Activated CD4-positive, alpha-beta T cell treated with anti-CD3 and anti-CD28 coated beads for 24 hours (primary cell): ENCODE measurements at places on chromosomes 11 and 22.

DNA sequence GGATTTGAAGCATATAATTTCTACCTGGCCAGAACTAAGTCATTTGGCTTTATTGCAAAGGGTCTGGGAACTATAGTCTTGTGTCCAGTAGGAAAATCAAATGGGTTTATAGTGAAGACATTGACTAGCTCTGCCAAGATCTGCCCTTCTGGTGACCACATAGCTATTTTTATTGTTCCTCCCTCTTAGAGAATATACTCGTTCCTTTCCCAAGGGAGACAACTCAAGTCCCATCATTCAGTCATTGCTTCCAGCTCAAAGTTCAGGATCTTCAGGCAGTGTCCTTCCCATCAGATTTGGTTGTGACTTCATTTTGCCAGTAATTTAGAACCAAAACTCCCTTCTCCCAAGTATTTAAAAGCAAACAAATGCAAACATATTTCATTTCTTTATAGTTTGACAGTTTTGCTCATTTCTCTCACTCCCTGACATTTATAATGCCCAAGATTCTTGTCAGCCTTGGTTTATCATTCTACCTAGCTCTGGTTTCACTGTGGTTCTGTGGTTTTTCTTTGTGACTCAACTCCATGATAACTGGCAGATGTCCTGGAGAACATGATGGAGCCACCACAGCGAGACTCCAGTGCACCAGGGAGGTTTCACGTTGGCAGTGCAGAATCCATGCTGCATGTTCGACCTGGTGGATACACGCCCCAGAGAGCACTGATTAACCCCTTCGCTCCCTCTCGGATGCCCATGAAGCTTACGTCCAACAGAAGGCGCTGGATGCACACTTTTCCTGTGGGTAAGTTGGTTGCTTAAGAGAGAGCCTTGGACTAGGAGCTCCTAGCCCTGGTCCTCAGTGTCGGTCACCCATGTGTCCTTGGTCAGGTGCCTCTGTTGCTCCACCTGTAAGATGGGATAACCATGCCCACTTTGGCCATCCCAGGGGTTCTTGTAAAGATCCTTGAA, 64.9 kb downstream of the DEPDC5 start:
- peak; percentile 16 for DNase-seq

DNA sequence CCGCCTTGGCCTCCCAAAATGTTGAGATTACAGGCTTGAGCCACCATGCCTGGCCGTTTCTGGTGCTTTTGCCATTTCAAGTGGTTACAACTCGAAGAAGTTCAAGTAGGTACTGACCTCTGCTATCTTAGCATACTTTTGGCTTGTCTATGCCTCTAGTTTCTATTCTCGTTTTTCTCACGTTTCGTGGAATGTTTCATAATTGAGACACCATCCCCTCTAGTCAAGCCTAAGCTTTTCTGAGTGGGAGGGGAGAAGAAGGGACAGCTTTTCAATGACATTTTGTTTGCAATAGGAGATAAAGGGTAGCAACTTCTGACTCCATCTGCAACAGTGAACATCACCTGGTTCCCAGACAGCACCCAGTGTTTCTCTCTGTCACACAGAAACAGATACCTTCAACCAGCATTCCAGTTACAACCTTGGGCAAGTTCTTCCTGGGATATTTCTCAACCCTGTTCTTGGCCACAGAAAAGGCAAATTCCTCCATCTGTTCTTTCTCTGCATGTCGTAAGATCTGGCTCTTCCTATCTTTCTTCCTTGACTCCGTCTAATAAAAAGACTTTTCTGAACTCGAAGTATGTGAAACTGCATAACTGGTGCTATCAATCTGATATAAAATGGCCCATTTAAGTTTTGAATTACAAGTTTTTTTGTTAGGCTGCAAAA, 25.5 kb downstream of the DDI1 start:
- DNase-seq = no peak

DNA sequence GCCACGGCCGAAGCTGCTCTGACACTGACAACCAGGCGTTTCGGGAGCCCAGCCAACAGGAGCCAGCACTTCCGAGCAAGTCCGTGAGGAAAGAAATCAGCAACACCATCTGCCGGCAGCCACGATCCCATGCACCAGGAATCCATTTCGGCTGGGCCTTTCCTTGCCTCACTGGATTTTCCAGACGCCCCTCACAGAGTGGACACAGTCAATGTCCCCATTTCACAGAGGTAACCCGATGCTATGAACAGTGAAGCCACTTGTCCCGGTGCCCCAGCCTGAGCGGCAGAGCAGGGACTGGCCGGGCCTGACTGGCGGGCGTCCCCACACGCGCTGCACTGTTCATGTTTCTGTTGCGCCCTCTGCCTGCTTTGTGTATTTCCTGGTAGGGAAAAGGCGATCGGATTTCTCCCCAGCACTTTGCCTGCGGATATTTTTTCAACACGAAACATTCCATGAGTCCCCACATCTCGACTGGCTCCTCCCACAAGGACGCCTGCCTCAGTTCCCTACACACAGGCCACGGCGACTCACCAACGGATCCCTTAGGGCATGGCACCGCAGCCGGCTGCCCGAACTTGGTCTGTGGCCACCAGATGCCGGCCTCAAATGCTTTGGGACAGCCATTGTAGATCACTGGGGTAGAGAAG, 55.3 kb downstream of the TRMU start:
- no peak for DNase-seq

DNA sequence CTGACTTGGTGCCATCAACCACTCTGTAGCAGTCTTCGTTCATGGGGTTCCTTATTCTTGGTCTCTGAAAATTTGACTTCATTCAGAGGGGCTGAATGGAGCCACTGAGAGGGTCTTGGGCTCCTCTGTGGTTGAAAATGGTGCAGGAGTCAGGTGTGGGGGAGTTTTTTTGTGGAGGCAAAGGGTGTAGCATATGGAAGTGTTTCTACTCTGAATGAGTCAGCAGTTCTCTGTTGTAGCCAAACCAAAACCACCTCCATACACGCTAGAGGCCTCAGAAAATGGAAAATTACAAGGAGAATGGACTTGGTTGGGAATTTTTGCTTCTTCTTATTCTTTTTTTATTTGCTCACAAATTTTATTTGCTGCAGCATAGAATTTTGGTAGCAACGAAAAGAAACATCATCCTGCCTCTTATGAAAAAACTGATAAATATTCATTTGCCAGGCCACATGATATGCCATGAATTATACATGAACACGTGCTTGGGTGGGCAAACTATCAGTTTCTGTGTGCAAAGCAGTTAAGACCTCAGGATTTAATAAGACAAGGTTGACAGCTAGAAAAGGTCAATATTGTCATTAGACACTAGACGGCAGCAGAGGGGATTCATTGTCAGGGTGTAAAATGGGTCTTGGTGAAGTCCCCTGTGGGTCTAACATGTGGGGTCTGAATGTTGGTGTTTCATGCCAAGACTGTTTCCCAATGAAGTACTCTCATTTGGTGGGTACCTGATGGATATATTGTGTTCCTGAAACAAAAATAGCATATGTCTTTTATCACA, 111.7 kb downstream of the MYO18B start:
- no peak for DNase-seq

- no peak for DNase-seq
Observed at GRCh38 chr11:115884800-115885534, 380.8 kb upstream of the CADM1 start.

GRCh38 chr11:68756171-68756766, 4.9 kb upstream of the TESMIN start:
- DNase-seq = no peak

- no peak for DNase-seq
Observed at GRCh38 chr11:92523611-92524010, 299.0 kb downstream of the FAT3 start.

DNA sequence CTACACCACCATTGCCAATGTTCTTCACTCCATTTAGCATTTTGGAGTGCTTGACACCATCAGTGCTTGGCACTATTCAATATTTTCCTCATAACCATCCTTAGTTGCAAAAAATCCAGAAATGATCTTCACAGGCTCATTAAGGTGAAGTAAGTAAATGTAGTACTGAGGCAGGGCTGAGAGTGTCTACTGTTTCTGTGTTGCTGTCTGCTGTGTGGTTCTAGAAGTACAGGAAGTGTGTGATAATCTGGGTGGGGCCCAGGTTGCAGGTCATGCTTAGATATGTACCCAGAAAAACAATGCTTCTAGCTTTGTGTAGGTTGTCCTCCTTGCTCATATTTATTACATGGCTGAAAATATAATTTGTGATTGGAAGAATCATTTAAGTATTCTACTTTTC, 411.8 kb upstream of the CCDC179 start:
- DNase-seq = no peak

GRCh38 chr11:126487711-126488110, 132.2 kb downstream of the ST3GAL4 start:
- DNase-seq = no peak

GRCh38 chr11:60769811-60770210, 13.1 kb downstream of the MS4A15 start:
- DNase-seq = no peak

DNA sequence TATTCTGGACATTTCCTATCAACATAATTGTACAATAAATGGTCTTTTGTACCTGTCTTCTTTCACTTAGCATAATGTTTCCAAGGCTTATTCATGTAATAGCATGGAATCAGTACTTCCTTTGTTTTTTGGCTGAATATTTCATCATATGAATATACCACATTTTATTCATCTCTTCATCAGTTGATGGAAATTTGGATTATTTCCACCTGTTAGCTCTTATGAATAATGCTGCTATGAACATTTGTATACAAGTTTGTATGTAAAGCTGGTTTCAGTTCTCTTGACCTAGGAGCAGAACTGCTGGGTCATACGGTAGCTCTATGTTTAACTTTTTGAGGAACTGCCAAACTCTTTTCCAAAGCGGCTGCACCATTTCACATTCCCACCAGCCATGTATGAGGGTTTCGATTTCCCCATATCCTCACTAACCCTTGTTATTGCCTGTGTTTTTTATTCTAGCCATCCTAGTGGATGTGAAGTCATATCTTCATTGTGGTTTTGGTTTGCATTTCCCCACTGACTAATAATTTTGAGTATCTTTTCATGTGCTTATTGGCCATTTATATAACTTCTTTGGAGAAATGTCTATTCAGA, 20.9 kb downstream of the EXT2 start:
- no peak for DNase-seq

- no peak for DNase-seq
Observed at GRCh38 chr22:17964643-17965042, 59.7 kb downstream of the MICAL3 start.

GRCh38 chr11:125394296-125394695, 101.8 kb downstream of the FEZ1 start:
- DNase-seq = no peak

DNA sequence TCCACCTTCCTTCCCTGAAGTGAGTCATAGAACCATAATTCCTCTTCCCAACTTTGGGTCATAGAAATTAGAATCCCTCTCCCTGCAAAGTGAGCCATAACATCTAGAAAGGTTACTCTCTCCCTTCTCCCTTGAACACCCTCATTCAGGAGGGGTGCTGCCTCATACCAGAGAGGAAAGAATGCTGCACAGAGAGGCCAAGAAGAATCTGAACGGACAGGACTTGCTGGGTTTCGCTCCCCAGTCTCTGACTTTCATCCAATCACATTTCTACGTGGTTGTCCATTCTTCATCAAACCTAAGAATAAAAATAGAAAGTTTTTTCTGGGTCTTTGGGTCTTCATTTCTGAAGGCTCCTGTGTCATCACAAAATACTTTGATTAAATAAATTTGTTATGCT, 31.0 kb upstream of the BIRC3 start:
- DNase-seq = no peak

DNA sequence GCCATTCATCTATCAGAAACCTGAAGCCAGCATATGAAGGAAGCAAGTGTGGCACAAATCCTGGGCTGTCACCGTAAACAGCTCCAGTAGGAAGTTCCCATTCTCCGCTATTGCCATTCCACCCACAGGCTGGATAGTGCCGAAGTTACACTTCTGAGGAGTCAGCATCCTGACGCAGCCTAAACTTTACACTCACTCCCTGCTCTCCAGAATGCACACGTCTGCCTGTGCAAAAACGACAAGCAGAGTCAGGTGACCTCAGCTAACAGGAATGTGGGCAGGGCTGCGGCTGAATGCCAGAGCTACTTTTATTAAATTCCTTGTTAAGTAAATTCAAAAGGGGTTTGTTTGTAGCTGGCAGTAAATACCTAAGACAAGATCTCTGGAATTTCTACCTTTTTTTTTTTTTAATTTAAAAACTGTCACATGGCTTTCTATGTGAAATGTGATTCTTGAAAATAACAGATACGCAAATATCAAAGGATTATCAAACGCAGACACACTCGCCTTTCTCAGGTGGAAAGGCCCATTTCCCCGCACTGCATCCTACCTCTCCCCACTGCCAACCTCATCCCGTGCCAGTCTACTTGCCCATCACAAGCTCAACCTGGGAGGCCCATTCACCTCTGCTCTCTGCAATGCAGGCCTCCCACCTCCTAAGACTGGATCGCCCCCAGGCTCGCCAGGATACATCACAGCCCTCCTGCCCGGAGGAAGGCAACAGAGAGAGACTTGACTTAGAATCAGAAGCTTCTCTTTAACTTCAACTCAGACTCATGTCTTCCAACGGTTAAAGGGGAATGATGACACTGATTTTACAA, 33.5 kb downstream of the NFRKB start:
- DNase-seq = no peak

DNA sequence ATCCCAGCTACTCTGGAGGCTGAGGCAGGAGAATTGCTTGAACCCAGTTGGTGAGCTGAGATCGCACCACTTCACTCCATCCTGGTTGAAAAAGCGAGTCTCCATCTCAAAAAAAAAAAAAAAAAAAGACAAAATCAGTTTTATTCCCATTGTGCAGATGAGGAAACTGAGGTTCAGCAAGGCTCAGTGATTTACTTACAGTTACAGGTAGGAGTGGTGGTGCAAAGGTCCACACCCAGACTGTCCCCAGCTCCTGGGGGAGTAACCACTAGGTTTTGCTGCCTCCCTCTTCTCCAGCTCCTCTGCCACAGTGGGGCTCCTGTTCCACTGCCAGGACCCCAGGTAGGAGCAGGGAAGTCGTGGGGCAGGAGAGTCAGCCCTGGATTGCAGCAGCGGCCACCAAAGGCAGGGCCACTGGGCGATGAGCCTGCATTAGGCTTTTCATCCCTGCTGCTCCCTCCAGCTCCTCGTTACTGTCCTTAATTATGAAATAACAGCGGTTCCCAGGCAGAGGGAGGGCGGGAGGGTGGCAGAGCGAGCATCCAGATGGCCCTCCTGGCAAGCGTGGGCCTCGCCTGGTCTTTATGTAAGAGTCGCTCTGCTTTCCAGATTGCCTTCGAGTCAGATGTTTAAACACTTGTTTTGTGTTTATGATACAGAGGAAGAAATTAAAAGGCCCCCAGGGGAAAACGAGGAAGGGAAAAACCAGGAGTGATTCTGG, 15.5 kb upstream of the RASD2 start:
- no peak for DNase-seq

GRCh38 chr11:1751531-1751921, 1.1 kb upstream of the IFITM10 start:
- no peak for DNase-seq

- DNase-seq = no peak
Observed at GRCh38 chr11:85277693-85278092, 349.5 kb downstream of the DLG2 start.
